ENCODE measurements at places on chromosomes 16 and 17.

- no peak for DNase-seq
These were observed 104.2 kb downstream of the USP31 start for GRCh38 chr16:23045025-23045424.

GRCh38 chr16:8963010-8963820 lies 491 bp downstream of the USP7 start:
- DNase-seq = no peak

DNA sequence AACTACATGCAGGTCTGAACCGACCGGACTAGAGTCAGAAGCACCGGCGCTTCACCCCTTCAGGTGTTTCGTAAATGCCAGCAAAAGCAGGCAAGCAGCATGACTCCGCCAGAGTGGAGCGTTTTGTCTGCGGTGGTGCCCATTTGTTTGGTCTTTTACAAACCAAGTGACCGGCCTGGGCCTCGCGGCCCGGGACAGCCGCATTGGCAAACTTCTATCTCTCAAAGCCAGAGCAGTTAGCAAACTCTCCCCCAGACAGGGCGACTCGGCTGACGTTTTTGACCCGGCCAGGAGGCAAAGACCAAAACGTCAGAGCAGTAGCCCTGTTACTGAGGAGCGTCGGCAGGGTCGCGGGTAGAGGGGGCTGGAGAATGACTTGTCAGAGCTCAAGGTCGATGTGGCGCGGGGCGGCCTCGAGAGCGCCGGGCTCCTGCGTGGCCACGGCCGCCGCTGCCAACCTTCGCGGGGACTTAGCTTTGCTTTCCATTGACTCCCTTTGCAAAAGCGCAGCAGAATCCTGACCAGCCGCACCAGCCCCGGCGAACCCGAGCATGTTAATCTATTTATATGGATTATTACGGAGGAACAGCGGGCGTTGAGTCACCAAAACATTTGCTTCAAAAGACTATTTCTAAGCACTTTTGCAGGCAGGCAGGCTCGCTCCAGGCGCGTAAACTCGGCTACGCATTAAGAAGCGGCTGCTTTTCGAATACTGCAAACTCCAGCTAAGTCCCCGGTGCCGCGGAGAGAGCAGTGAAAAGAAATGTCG lies 763 bp upstream of the SOX9 start:
- peak; percentile 71 for DNase-seq

DNA sequence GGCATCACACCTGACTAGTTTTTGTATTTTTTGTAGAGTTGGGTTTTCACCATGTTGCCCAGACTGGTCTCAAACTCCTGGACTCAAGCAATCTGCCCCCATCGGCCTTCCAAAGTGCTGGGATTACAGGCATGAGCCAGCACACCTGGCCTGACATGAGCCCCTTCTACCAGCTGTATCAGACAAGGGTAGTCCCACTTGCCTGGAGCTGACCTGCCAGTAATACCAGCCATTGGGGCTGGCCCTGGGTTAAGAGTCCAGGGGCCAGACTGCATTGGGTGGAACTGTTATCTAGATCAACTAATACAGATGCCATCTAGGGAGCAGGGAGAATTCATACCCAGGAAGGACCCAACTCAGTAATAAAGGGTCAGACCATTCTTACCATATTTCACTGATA lies 28.1 kb downstream of the WSB1 start:
- no peak for DNase-seq

- no peak for DNase-seq
These were observed 76.9 kb downstream of the RAI1 start for GRCh38 chr17:17757956-17758845.

GRCh38 chr17:48609033-48609432 lies 1.8 kb downstream of the HOXB7 start:
- DNase-seq = no peak

DNA sequence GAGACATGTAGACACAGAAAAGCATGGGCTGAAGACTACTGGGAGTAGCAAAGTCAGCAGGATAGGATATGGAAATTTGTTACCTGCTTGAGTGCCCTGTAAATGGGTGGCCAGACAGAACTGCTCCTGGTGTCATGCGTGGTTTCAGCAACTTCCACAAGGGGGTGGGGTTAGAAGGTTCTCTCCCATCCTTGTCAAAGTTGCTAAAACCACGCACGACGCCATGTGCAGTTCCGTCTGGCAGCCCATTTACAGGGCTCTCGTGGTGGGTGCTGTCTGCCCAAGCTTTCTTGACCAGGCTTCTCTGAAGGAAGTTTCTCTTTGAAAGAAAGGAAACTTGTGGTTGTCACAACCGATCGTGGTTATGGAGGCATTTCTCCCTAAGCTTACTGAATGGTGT lies 6.9 kb upstream of the DBNDD1 start:
- DNase-seq = no peak

All from hypothalamus (tissue), 51 donors.